ENCODE measurements at places on chromosomes 3 and 15. TPM values are rescaled to one million over a fixed set of nuclear protein-coding genes. Genes with fewer than 3 reads are reported as not detected.

ITGB5 gene
- 67.3 TPM for total RNA-seq

HCLS1 gene
- total RNA-seq, result 1.2 TPM

TGFBR2 gene
- total RNA-seq, result 45.9 TPM

IQSEC1 gene
- total RNA-seq, result 8.2 TPM

VPS33B gene
- total RNA-seq, result 11.3 TPM

GABRB3 gene
- total RNA-seq, result under 0.01 TPM

ACY1 gene
- 52.2 TPM for total RNA-seq

SNURF gene
- total RNA-seq, result 0.45 TPM

GOLGA8T gene
- total RNA-seq, result not detected

NRG4 gene
- total RNA-seq, result not detected

GP5 gene
- total RNA-seq, result not detected

FGF7 gene
- 9.2 TPM for total RNA-seq

HGD gene
- total RNA-seq, result not detected

USF3 gene
- 4.3 TPM for total RNA-seq

AVEN gene
- 10.4 TPM for total RNA-seq

DAG1 gene
- 64.9 TPM for total RNA-seq

ZNF860 gene
- 0.17 TPM for total RNA-seq

KY gene
- not detected for total RNA-seq

RBMS3 gene
- total RNA-seq, result 13.6 TPM

H1-8 gene
- not detected for total RNA-seq

TMEM207 gene
- not detected for total RNA-seq

MESP2 gene
- 1.3 TPM for total RNA-seq

STRIT1 gene
- total RNA-seq, result not detected

PIGZ gene
- 0.34 TPM for total RNA-seq

C3orf49 gene
- not detected for total RNA-seq

ALDH1A2 gene
- 0.84 TPM for total RNA-seq

SLC12A1 gene
- not detected for total RNA-seq

MEIS2 gene
- 25.4 TPM for total RNA-seq

SKOR1 gene
- not detected for total RNA-seq

GALNT15 gene
- total RNA-seq, result 10.4 TPM

HRG gene
- total RNA-seq, result not detected

ATP8B4 gene
- total RNA-seq, result 0.34 TPM

CNTN3 gene
- total RNA-seq, result 0.84 TPM

ATP13A5 gene
- total RNA-seq, result not detected

SLC51B gene
- total RNA-seq, result not detected

PARL gene
- total RNA-seq, result 34.8 TPM

ALDH1A3 gene
- total RNA-seq, result 16.0 TPM

MGLL gene
- 49.4 TPM for total RNA-seq

PLA2G4D gene
- not detected for total RNA-seq

DGKG gene
- 0.50 TPM for total RNA-seq
